ENCODE measurements at places on chromosomes 16 and 17.
A peak's percentile ranks its signal among the peaks of the same experiment; 100 is the strongest.

GRCh38 chr17:72176516-72176851, 55.7 kb downstream of the SOX9 start:
- no peak for DNase-seq

- DNase-seq: peak; percentile 57
Measured at GRCh38 chr16:57998486-57998885, 2.0 kb downstream of the ZNF319 start.

DNA sequence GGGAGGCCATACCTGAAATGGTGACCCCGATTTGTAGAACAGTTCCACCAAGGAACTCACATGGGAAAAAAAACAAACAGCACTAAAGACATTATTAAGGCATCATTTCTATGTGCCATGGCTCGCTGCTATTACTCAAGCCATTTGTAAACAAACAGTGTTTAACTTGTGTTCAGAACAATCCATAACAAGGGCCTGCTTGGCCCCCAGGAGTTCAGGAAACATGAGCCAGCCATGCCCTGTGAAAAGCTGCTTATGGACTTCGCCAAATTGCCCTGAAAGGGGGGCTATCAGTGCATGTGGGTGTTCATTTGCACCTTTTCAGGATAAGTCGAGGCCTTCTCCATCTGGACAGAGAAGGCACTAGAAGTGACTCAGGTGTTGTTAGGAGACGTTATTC, 8.0 kb downstream of the POLR3K start:
- DNase-seq: no peak

GRCh38 chr17:82972836-82973372, 106.5 kb upstream of the METRNL start:
- DNase-seq: peak; percentile 26

GRCh38 chr16:727291-727977, 528 bp downstream of the HAGHL start:
- no peak for DNase-seq

GRCh38 chr16:397736-398332, 835 bp downstream of the NME4 start:
- DNase-seq: peak; percentile 83

GRCh38 chr16:71345031-71345430, 13.5 kb upstream of the CALB2 start:
- DNase-seq: no peak

- no peak for DNase-seq
Measured at GRCh38 chr16:89326721-89327120, 109.2 kb downstream of the ZNF778 start.

DNA sequence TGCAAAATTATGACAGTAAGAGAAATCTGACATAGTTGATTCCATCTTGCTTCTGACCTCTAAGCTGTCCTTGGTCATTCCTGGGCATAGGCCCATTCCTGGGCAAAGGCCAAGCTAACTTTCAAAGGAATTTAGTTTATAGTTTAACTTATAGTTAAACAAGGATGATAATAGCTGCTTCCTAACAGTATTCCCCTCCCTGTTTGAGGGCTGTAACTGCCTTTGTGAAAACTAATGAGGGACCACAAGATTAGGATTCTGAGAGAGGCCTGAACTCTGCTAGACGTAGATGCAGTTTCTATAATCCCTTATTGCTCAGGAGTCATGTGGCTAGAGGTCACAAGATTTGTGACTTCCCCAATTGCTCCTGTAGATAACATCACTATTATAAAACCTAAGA, 80.2 kb upstream of the ASIC2 start:
- DNase-seq: no peak

GRCh38 chr17:15381707-15382106, 40.3 kb upstream of the TEKT3 start:
- DNase-seq: no peak

Data from Right ventricle myocardium superior (tissue), 1 donor.